ENCODE measurements at places on chromosomes 12 and 14.

GRCh38 chr14:64721391-64721791, 17.2 kb downstream of the PLEKHG3 start:
- no peak for DNase-seq

GRCh38 chr12:133120385-133121191, 9.5 kb downstream of the ZNF891 start:
- DNase-seq = no peak

DNA sequence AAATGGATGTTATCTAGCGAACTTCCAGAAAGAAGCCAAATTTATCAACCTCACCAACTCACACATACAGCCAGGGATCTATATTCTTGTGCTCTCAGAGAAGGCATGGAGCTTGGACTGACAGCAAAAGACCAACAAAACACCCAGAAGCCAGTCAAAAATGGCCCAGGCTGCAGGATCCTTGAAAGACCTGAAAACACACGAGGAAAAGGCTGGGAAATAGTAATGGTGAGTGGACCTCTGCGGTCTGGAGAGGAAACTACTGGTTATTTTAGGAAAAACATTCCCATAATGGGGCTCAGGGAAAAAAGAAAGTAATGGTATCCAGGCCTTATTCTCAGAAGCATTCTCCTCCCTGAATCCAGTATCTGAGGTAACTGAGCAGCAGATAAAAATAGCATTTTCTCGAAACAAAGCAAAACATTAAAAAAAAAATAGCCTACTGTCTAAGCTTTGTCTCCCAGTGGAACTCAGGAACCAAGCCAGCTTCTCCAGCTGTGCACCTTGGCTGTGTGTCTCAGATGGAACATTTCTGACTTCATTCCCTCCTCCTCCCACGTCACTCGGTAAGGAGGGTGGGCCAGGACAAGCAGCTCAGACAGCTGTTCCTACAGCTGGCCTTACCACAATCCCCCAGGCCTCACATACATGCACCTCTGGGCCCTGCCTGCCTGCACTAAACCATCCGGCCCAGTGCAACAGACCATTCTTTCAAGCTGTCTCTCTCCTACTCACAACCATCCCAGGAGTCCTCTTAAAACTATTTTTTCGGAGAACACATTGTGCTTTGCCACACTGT, 249.9 kb downstream of the DAD1 start:
- no peak for DNase-seq

DNA sequence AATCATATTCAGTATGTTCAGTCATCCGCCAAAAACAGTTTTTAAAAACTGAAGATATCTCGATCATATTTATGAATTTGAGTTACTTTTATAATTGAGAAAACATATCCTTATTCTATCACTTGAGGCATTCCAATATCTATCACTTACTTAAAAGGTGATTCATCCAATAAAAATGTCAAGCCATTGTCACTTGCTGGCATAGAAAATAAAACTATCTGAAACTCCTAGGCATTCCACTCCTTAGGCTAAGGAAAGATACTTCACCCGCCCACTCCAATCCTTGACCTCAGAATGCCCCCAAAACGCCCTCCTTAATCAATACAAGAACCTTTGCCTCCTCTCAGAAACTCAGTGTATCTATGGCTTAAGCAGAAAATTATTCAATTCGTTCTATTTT, 51.3 kb upstream of the AMIGO2 start:
- no peak for DNase-seq

DNA sequence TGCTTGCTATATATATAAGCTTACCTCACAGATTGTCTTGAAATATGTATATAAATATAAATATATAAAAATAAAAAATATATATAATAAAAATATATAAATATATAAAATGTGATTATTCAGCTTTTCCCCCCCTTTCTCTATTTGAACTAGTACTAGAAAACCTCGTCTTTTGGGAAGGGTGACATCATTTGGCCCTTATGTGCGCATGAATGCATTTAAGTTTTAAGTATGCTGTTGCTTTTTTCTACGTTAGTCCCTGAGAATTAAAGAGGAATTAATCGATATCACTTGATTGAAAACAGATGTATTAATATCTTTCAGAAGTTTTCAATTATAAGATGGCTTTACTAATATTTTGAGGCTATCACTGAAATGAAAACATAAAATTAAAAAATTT, 69.9 kb downstream of the RAD51B start:
- DNase-seq = no peak

- no peak for DNase-seq
These were observed 157.3 kb upstream of the DDHD1 start for GRCh38 chr14:53310412-53310811.

Measured in stimulated activated CD8-positive, alpha-beta memory T cell treated with anti-CD3 and anti-CD28 coated beads, Interleukin-15, amount 100 ng/mL, for 4 hours (primary cell).